ENCODE measurements at places on chromosomes 7 and 10. TPM values are rescaled to one million over a fixed set of nuclear protein-coding genes. Genes with fewer than 3 reads are reported as not detected.
A peak's percentile ranks its signal among the peaks of the same experiment; 100 is the strongest.

GRCh38 chr10:91077549-91078071 is 142.9 kb upstream of the PCGF5 start:
- H3K27ac ChIP-seq = peak overlapping the region; percentile 52
- peaks cover 13% of the 10 kb centered on the region for H3K27me3 ChIP-seq
- H3K36me3 ChIP-seq = no peaks in the 10 kb centered on the region

GRCh38 chr10:7561985-7562384 is 104.8 kb downstream of the ITIH5 start:
- peaks cover 25% of the 10 kb centered on the region for H3K4me1 ChIP-seq
- H3K27ac ChIP-seq = no peak overlapping the region
- no peaks in the 10 kb centered on the region for H3K36me3 ChIP-seq
- DNase-seq = no peak
- peaks cover 4% of the 10 kb centered on the region for H3K27me3 ChIP-seq
- H3K4me3 ChIP-seq = no peak overlapping the region

DNA sequence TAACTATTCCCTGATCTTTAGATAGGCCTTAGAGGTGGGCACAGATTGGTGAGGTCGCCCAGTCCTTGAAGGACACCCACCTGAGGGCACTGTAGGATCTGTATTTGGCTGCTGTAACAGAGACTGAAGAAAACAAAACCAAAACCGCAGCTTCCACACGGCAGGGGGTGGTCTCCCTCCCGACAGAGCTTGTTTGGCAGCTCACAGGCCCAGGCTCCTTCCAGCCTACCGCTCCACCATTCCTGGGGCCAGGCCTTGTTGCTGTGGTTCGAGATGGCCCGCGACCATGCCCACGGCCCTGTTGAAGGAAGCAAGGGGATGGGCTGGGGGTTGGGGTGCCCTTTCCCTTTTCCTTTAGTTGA is 30.4 kb downstream of the ZNF783 start:
- no peak overlapping the region for H3K4me3 ChIP-seq
- H3K4me1 ChIP-seq = no peaks in the 10 kb centered on the region
- H3K27me3 ChIP-seq = no peaks in the 10 kb centered on the region
- H3K27ac ChIP-seq = no peak overlapping the region
- DNase-seq = peak; percentile 17

DNA sequence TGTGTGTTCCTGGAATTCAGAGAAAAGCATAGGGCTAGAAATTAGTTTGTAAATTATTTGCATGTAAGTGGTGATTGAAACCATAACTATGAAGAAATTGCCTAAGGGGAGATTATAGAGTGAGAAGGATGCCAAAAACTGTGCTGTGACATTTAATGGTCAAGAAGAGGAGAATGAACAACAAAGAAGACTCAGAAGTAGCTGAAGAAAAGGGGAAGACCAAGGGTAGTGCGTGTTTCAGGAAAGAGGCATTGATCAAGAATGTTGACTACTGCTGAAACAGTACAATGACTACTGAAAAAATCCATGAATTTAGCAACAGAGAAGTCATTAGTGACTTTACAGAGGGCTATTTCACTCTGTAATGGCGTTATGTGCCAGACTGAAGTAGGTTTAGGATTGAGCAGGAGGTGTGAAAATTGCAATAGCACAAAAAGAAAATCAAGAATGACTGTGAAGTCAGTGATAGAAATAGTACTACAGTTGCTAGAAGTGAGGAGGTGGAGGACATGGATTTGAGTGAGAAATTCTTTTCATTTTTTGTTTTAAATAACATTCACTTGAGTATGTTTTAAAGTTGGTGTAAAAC is 28.9 kb upstream of the SAMD9L start:
- H3K4me1 ChIP-seq = no peaks in the 10 kb centered on the region
- H3K36me3 ChIP-seq = no peaks in the 10 kb centered on the region
- DNase-seq = no peak
- no peak overlapping the region for H3K4me3 ChIP-seq
- peaks cover 44% of the 10 kb centered on the region for H3K27me3 ChIP-seq
- H3K27ac ChIP-seq = no peak overlapping the region

GRCh38 chr10:95262763-95263518 is 27.9 kb downstream of the PDLIM1 start:
- no peak overlapping the region for H3K4me3 ChIP-seq
- H3K4me1 ChIP-seq = peaks cover 42% of the 10 kb centered on the region
- peak overlapping the region; percentile 87 for H3K27ac ChIP-seq
- no peak for DNase-seq
- no peaks in the 10 kb centered on the region for H3K27me3 ChIP-seq
- H3K36me3 ChIP-seq = peaks cover 16% of the 10 kb centered on the region

DNA sequence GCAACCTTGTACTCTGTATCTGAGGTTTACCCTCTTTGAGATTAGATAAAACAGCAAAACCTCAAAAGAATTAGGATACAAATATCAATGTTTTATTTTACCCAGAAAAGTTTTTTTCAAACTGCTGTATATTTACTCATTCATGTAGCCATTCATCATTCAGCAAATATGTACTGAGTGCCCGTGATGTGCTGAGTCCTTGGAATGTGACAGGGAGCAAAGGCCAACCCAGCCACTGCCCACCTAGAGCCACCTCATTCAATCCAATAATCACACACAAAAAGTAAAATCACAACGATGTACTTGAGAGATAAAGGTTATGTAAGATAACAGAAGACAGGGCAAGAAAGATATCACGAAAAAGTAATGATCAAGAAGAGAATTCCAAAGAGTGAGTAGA is 187.4 kb downstream of the CDCA7L start:
- H3K27me3 ChIP-seq = peaks cover 16% of the 10 kb centered on the region
- H3K4me3 ChIP-seq = no peak overlapping the region
- DNase-seq = no peak
- H3K27ac ChIP-seq = no peak overlapping the region

DNA sequence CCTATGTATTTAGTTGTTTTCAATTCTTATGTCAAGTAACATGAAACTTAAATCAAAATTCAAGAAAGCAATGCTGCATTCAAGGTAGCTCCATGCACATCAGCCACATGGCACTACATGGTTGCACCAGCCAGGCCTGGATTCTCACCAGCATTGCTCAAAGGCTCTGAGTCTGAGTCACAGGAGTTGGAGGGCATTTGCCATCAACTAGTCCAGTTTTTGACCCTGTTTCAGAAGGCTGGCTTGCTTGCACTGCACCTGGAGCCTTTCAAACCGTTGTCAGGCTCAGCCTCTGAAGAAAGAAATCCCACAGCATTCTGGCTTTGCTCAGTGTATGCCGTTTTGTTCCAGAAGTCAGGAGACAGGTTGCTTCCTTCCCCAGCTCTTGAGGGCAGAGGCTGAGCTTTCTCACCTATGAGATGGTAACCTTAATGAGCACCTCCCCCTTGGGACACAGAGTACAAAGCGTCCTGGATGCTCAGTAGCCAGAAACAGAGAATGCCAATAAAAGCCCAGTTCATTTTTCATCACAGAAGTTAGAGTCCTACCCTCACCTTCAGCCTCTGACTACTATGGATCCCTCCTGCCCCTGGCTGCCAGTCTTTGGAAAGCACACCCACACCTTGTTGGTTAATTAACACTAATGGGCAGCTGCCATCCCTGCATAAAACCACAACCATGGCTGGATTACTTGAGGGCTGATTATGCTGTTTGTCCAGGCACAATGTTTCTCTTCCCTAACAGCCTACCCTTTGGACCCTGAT is 288.4 kb upstream of the LRRTM3 start:
- H3K27ac ChIP-seq = no peak overlapping the region
- H3K27me3 ChIP-seq = no peaks in the 10 kb centered on the region
- no peaks in the 10 kb centered on the region for H3K4me1 ChIP-seq
- no peak for DNase-seq

GRCh38 chr10:102476466-102477141 is 25.3 kb upstream of the C10orf95 start:
- H3K27ac ChIP-seq = no peak overlapping the region
- H3K27me3 ChIP-seq = no peaks in the 10 kb centered on the region
- no peaks in the 10 kb centered on the region for H3K4me1 ChIP-seq
- no peak for DNase-seq

GRCh38 chr7:137932881-137933269 is 69.0 kb downstream of the CREB3L2 start:
- peaks cover 49% of the 10 kb centered on the region for H3K4me1 ChIP-seq
- DNase-seq = no peak
- no peak overlapping the region for H3K4me3 ChIP-seq
- H3K27me3 ChIP-seq = no peaks in the 10 kb centered on the region

- H3K36me3 ChIP-seq = peaks cover 4% of the 10 kb centered on the region
- no peaks in the 10 kb centered on the region for H3K27me3 ChIP-seq
- H3K4me3 ChIP-seq = no peak overlapping the region
- H3K4me1 ChIP-seq = peaks cover 13% of the 10 kb centered on the region
- H3K27ac ChIP-seq = no peak overlapping the region
- DNase-seq = no peak
Observed at GRCh38 chr7:2244404-2244995, 2.5 kb downstream of the NUDT1 start.

- DNase-seq = no peak
- H3K27ac ChIP-seq = peak overlapping the region; percentile 54
- no peak overlapping the region for H3K4me3 ChIP-seq
- no peaks in the 10 kb centered on the region for H3K36me3 ChIP-seq
- peaks cover 74% of the 10 kb centered on the region for H3K4me1 ChIP-seq
Observed at GRCh38 chr10:11144626-11145494, 127.2 kb downstream of the CELF2 start.

- peaks cover 15% of the 10 kb centered on the region for H3K4me1 ChIP-seq
- H3K36me3 ChIP-seq = no peaks in the 10 kb centered on the region
- H3K27ac ChIP-seq = no peak overlapping the region
- no peak for DNase-seq
Observed at GRCh38 chr10:6198171-6198570, 4.6 kb upstream of the PFKFB3 start.

DNA sequence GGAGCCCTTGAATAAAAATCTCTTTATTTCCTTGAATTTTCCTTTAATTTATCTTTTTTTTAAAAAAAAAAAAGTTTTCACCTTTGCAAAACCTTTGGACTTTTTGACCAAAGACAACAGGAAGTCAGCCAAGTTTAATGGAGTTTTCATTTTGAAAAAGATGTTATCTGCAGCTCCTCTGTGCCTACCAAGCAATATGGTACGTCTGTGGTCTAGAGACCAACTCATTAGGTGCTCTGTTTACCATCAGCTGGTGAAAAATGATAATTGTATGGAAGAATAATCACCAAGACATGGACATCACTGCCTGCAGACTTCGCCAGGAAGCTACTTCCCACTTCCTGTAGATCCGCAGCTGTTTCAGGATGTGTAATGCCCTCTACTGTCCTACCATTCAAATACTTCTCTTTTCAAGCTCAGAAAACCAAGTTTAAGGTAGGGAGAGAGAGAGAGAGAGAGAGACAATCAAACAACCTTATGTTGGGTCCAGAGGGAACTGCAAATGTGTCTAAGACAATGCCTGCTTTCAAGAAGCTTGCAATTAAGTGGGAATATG is 18.7 kb downstream of the PLXNA4 start:
- peaks cover 77% of the 10 kb centered on the region for H3K27me3 ChIP-seq
- H3K4me1 ChIP-seq = no peaks in the 10 kb centered on the region
- H3K36me3 ChIP-seq = no peaks in the 10 kb centered on the region
- H3K4me3 ChIP-seq = no peak overlapping the region
- no peak for DNase-seq

- peaks cover 19% of the 10 kb centered on the region for H3K4me1 ChIP-seq
- no peak overlapping the region for H3K27ac ChIP-seq
- H3K4me3 ChIP-seq = no peak overlapping the region
- H3K27me3 ChIP-seq = no peaks in the 10 kb centered on the region
Observed at GRCh38 chr7:46654546-46655443, 733.7 kb upstream of the IGFBP3 start.

DNA sequence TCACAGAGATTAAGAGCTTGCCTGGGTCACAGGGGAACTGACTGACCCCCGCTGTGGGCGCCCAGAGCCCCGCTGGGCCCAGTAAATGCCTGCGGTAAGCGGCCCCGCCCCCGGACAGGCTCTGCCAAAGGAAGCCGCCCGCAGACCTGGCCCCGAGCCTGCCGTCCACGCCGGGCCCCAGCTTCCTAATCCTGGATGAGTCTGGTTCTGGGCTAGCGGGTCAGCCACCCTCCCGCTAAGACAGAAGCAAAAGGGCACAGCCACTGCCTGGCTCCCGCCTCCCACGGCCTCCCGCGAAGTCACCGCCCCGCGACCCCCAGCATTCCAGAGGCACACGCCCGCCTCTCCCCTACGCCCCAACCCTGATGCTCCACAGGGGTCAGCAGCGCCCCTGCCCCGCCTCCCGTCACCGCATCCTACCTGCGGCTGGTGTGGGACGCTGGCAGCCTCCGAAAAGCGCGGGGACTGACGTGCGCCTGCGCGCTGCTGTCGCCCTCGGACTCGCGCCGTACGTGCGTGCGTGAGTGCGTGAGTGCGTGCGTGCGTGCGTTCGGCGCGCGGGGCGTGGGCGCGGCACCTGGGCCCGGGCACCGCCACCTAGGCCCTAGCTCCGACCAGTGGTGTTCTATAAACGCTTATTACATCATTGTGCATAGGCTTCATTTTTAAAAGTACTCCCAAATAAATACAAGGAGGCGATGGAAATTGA is at the start of gene FIGNL1:
Gene FIGNL1 (minus strand): TSS at position 470 of the 709 bp plus-strand sequence. CDS start 3,063 bp downstream, outside the sequence.
- peaks cover 17% of the 10 kb centered on the region for H3K36me3 ChIP-seq
- peak within 1 kb of the TSS; percentile 64 for H3K27ac ChIP-seq
- DNase-seq = peak; percentile 63
- H3K4me3 ChIP-seq = peak within 1 kb of the TSS; percentile 82
- peaks cover 10% of the 10 kb centered on the region for H3K27me3 ChIP-seq

DNA sequence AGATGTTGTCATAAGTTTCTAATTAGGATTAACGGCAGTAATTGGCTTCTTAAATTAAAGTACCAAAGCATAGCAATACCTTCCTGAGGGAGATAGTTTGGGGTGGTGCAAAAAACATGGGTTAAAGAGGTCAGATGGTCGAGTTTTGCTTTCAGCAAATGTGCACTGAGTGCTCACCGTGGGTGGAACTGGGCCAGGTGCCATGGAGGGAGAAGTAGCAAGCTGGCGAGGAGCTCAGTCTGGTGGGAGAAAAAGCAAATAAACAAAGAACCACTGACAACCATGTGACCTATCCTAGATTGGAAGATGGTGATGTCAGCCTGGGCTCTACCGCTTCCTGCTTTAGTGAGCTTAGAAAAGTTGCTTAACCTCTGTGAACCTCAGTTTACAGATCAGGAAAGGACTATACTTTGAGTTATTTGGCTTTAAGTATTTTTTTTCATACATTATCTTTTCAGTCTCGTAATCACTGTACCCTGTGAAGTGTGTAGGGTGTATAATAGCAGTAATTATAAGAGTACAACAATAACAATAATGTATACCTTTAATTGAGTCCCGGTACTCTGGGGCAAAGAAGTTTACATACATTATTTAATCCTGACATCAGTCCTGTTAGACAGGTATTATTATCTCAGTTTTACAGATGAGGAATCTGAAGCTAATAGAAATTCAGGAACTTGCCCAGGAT is 69.0 kb upstream of the PDCD4 start:
- H3K27me3 ChIP-seq = no peaks in the 10 kb centered on the region
- peaks cover 45% of the 10 kb centered on the region for H3K36me3 ChIP-seq
- peaks cover 25% of the 10 kb centered on the region for H3K4me1 ChIP-seq
- no peak for DNase-seq
- no peak overlapping the region for H3K4me3 ChIP-seq

GIMAP7 gene
- total RNA-seq = not detected

CALHM1 gene
- not detected for total RNA-seq

SLC26A4 gene
- 0.14 TPM for total RNA-seq

CFAP46 gene
- total RNA-seq = 3.1 TPM

CARD11 gene
- 9.8 TPM for total RNA-seq

ADGRA1 gene
- total RNA-seq = not detected

WNT16 gene
- total RNA-seq = 0.49 TPM

IDI2 gene
- total RNA-seq = not detected

CFAP70 gene
- 5.2 TPM for total RNA-seq

POLR2J2 gene
- total RNA-seq = 10.3 TPM

Data from mesothelial cell of epicardium (in vitro differentiated cells).